Posterior vena cava (tissue), 2 donors: ENCODE measurements at places on chromosomes 2 and 18.
A peak's percentile ranks its signal among the peaks of the same experiment; 100 is the strongest.

DNA sequence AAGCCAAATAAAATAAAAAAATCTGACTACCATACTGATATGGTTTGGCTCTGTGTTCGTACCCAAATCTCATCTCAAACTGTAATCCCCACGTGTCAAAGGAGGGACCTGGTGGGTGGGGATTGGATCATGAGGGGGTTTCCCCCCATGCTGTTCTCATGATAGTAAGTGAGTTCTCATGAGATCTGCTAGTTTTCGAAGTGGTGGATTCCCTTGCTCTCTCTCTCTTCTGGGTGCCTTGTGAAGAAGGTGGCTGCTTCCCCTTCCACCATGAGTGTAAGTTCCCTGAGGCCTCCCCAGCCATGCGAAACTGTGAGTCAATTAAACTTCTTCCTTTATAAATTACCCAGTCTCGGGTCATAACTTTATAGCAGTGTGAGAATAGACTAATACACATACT lies 123.8 kb upstream of the WDSUB1 start:
- no peak for DNase-seq

DNA sequence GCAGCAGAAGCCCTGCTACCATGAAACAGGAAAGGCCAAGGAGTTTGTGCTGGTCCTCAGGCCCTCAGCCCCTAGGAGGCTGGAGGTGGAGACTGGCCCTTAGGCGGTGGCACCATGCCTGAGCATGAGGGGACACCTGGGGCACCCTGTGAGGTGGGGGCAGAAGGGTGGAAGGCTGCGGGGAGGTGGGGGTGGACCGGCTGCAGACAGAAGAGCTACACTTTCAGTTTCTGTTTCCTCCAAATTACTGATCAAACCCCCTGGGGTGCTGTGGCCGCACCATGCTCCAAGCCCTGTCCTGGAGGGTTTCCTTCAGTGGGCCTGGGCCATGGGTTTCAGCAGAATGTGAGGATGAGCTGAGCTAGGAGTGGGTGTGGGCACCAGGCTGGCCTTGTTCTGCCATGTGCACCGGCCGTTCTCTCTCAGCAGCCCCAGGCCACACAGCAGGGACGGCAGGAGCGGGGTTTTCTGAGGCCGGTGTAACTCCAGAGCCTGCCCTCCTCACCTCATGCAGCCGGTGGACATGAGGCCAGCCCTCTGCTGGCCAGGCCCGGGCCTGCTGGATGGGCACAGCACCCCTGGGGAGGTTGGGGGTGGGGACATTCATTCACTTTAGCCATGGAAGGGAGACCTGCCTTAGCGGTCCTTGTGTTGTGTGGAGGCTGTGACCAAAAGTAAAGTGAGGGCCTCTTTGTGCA lies 51.5 kb downstream of the PLEKHB2 start:
- DNase-seq: no peak

GRCh38 chr18:62425465-62426190 lies 97.2 kb upstream of the ZCCHC2 start:
- DNase-seq: peak; percentile 85

GRCh38 chr18:76380791-76381405 lies 114.1 kb downstream of the ZNF516 start:
- no peak for DNase-seq

DNA sequence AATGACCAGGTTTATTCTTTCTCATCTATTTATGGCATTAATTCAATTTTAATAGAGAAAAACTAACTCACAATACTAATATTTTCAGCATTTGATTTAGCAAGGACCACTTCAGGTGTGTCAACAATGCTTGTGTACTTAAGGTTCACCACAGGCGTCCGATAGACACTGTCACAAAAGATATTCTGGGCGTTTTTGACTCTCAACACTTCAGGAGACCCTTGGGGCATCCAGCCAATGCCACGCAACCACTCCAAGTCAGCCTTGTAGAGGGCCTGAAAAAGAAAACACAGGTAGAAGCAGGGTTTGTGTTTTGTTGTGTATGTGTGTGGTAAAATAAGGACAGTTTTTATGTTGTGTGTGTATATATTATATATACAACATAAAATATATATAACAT lies 158.2 kb downstream of the NEB start:
- no peak for DNase-seq

DNA sequence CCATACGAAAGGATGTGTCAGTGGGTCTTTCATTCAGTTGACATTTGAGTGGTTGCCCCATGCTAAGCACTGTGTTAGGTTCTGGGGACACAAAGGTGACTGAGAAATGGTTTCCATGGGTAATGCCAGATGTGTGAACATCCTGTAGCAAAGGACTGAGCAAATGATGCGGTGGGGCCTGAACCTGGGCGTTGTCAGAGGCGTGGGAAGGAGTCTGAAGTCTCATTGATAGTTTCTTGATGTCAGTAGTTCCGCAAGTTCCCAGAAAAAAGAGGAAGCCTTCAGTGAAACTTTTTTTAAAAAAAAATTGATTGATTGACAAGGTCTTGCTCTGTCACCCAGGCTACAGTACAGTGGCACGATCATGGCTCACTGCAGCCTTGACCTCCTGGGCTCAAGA lies 56.9 kb downstream of the LIMS1 start:
- DNase-seq: no peak

DNA sequence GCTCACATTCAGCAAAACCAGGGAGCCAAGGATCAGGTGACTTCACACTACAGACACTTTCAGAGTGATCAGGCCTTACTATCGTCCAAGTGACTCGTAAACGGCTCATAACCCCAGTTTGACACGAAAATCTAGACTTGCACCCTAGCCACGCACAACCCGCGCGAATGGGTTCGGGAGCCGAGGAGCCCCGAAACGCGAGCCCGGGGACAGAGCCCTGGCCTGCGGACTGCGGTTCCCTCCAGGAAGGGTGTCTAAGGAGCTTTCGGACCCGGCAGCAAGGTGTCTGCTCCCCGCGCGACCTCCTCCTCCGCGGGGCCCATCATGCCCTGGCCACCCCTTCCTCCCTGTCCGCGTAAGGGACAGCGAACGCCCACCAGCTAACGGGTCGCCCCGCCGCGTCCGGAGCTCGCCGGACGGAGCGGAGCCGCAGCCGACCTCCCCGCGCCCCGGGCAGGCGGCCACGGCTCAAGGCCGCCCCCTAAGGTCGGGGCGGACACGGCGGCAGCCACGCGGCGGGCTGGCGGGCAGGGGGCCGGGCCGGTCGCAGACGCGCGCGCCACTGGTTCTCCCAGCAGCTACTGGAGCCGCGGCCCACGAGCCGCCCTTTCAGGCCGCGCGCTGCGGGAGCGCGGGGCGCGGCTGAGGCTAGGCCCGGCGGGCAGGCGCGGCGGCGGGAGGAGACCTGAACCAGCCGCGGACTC lies 575 bp downstream of the ATL2 start:
- DNase-seq: peak; percentile 91

DNA sequence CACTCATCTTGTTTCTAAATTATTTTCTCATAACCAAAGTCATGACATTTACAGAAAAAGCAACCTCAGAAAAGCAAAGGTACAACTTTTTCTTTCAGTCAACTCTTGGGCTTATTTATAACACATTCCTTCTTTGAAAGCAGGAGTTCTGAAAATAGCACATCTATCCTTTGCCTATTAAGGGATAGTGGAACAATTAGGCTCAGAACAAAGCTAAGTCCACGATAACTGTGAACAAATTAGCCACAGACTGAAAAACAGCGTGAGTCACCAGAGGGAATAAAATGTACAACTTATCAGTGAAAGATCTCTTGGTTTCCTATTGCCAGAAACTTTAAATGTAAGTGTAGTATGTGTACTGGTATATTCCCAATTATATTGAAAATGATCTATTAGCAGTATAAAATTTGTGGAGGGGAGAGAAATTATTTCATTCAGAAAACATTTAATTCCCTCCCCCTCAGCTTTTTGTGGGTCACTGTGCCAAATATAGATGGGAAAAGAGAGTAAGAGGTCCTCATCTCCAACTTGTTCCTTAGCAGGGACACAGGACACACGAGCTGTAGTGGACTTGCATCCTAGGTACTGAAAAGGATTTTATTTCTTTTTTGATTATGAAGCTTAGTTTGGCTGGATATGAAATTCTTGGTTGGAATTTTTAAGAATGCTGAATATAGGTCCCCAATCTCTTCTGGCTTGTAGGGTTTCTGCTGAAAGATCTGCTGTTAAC lies 15.4 kb upstream of the MATN3 start:
- DNase-seq: no peak

DNA sequence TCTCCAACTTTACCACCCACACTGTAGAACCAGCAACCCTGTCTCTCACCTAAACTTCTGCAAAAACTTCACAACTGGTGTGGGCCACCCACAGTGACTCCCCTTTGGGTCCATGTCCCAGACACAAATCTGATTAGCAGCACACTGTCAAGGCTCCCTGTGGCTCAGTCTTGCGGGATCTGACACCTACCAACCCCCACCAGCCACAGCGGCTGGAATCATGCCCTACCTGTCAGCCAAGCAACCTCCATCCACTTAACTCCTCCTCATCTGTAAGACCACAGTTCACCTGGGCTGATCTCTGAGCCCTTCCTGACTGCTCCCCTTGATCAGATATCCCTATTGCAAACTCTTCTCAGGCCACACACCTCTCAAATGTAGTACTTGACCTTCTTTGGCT lies 14.6 kb downstream of the TCF4 start:
- no peak for DNase-seq

DNA sequence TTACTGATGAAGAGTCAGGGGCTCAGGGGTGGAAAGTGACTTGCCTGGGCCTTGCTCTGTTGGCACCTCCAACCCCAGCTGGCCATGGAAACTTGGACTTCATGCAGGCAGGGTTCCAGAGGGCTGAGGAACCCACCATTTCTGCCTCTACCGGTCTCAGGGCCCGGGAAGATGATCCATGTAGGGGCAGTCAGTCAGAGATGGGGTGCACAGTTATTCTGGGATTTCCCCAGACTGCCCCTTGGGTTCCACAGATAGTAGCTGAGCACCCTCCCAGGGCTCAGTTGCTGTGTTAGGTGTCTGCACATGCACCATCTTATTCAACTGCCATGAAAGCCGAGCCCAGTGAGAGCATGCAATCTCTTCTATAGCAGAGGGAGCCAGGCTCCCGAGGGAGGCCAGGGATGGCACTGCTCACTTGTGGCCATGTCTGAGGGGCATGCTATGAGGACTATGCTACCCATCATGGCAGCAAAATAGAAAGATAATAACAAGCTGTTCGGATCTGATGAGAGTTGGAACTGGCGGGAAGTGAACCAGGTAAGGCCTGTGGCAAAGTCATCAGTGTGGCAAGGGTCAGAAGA lies 37.3 kb downstream of the RHOB start:
- DNase-seq: no peak

DNA sequence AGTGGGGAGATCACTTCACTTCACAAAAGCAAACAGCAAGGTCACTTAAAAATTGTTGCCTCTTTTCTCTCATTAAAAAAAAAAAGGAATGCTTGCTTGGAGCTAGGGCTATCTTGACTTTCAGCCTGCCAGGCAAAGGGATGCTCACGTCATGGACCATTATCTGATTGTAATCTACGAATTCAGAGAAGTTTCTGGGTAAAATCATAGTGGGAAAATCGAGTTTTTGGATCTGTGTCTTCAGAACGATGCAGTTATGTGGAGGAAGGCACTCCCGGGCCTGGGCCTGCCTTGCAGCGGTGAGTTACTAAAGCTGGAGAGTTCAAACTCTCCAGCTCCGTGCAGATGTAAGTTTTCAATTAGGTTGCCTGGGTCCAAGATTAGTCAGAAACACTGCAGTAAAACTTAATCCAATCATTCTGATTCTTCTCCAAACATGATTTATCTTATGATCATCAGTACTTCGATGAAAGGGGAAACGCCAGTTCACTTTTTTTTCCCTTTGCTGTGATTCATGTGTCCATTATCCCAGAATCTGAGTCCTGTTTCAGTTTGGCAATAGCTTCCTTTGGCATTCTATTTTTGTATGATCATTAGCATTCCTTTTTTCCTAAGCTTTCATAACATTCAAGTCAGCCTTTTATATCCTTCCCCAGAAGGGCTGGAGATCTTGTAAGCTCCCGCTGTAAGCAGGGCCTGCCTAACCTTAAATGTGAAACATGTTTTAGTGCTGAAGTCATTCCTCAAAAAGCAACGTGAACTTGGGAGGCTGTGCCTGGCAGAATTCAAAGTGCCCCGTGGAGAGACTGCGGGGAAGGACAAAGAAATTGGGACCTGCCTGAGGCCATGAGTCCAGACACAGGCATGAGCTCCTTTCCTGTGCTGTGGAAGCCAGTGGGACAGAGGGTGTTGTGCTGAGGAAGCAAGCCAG lies 119.3 kb upstream of the TWIST2 start:
- DNase-seq: no peak

GRCh38 chr2:85111819-85112281 lies 21.3 kb upstream of the TCF7L1 start:
- no peak for DNase-seq

DNA sequence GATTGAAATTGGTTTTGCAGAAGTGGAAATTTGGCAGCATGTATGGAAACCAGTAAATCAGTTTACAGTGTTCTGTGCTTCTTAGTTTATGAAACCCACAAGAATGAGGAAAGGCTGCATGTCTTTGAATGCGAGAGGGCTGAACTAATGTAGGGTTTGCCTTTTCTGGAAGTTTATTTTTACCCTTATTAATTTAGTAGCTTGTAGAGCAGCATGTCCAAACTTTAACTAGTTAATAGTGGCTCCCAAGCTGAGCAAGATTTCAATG lies 50.4 kb downstream of the LDLRAD4 start:
- no peak for DNase-seq

GRCh38 chr2:237351796-237352195 lies 62.2 kb downstream of the COL6A3 start:
- DNase-seq: no peak

GRCh38 chr2:201220102-201220570 lies 37.2 kb downstream of the CASP10 start:
- DNase-seq: no peak

- DNase-seq: no peak
Measured at GRCh38 chr18:45734505-45734904, 10.5 kb downstream of the SLC14A1 start.

- no peak for DNase-seq
Measured at GRCh38 chr2:11446733-11447248, 19.2 kb downstream of the E2F6 start.
